ENCODE measurements at places on chromosomes 4 and X. TPM values are rescaled to one million over a fixed set of nuclear protein-coding genes. Genes with fewer than 3 reads are reported as not detected.

Gene NAP1L2
- 6.1 TPM for total RNA-seq

Gene MAGEA9B
- not detected for total RNA-seq

DNA sequence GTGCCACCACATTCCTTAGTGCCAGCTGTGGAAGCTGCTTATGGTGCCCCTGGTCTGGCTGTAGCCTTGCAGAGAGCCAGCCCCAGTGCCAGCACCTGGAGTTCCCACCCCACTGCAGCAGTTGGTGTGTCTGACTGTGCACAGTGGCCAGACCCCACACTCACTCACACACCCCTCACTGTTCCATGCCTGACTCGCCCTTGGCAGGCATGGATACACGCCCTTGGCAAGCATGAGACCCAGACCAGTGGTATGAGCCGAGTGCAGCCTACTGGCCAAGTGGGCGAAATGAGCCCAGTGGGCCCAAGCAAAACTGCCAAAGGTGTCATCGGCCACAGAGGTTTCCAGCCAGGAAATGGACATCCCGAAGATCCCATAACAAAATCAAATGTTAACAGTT lies 27.4 kb downstream of the NAA11 start:
- no peaks in the 10 kb centered on the region for H3K27me3 ChIP-seq
- no peak overlapping the region for H3K27ac ChIP-seq
- no peaks in the 10 kb centered on the region for H3K4me1 ChIP-seq
- no peak overlapping the region for H3K4me3 ChIP-seq

DNA sequence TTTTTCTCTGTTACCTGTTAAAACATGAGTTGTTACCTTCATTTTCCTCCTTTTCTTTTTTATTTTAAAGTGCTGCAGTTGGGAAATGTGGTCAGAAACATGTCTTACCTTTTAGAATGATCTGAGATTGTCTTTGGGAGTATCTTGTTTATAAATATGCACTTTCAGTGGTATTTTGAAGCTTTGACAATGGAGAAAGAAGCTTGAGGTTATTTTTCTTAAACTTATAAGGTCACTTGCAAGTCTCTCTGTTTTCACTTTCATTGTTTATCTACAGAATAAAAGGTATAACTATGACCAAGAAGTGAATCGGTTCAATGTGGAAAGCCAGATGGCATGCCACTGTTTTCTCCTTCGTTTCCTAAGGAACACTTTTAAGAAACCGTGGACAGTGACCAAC lies 167.5 kb upstream of the SLC7A11 start:
- H3K4me1 ChIP-seq = no peaks in the 10 kb centered on the region
- no peak for DNase-seq
- H3K27me3 ChIP-seq = no peaks in the 10 kb centered on the region
- H3K36me3 ChIP-seq = no peaks in the 10 kb centered on the region

GRCh38 chrX:108224218-108224617 lies 132.6 kb downstream of the ATG4A start:
- no peak overlapping the region for H3K27ac ChIP-seq
- H3K4me1 ChIP-seq = no peaks in the 10 kb centered on the region
- DNase-seq = no peak
- H3K4me3 ChIP-seq = no peak overlapping the region

GRCh38 chr4:52751487-52751911 lies 274 bp upstream of the ERVMER34-1 start:
- peak overlapping the region; percentile 9 for H3K27ac ChIP-seq
- peaks cover 18% of the 10 kb centered on the region for H3K27me3 ChIP-seq
- no peaks in the 10 kb centered on the region for H3K36me3 ChIP-seq
- peak overlapping the region; percentile 18 for H3K4me3 ChIP-seq
- peak; percentile 68 for DNase-seq

- no peaks in the 10 kb centered on the region for H3K36me3 ChIP-seq
- H3K4me1 ChIP-seq = no peaks in the 10 kb centered on the region
- no peaks in the 10 kb centered on the region for H3K27me3 ChIP-seq
- H3K27ac ChIP-seq = no peak overlapping the region
These were observed 23.2 kb downstream of the APOO start for GRCh38 chrX:23884427-23885024.

DNA sequence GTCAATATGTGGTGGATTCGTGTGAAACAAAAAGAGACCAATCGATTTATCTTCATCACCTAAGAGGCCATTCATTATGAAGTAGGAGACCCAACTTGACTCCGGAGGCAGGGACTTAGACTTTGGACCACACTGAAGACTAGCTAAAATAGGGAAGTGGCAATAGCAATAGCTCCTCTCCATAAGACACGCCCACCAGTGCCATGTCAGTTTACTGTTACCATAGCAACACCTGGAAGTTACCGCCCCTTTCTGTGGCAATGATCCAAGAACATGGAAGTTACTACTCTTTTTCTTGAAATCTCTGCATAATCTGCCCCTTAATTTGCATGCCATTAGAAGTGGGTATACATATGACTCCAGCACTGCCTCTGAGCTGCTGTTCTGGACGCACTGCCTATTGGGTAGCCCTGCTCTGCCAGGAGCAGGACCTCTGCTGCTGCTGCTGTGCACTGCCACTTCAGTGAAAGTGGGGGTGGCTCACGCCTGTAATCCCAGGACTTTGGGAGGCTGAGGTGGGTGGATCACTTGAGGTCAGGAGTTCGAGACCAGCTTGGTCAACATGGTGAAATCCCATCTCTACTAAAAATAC lies 163.2 kb downstream of the PRKX start:
- no peaks in the 10 kb centered on the region for H3K27me3 ChIP-seq
- no peak overlapping the region for H3K4me3 ChIP-seq
- no peak overlapping the region for H3K27ac ChIP-seq
- no peaks in the 10 kb centered on the region for H3K4me1 ChIP-seq
- no peaks in the 10 kb centered on the region for H3K36me3 ChIP-seq

- DNase-seq = no peak
- peaks cover 7% of the 10 kb centered on the region for H3K4me1 ChIP-seq
- no peaks in the 10 kb centered on the region for H3K27me3 ChIP-seq
- H3K4me3 ChIP-seq = no peak overlapping the region
These were observed 58.4 kb upstream of the CBR4 start for GRCh38 chr4:169068423-169068822.

Data from sigmoid colon (tissue), 7 donors.